ENCODE measurements at places on chromosomes 6 and 20.

- DNase-seq = no peak
These were observed 479.0 kb downstream of the PKHD1 start for GRCh38 chr6:51608383-51608782.

DNA sequence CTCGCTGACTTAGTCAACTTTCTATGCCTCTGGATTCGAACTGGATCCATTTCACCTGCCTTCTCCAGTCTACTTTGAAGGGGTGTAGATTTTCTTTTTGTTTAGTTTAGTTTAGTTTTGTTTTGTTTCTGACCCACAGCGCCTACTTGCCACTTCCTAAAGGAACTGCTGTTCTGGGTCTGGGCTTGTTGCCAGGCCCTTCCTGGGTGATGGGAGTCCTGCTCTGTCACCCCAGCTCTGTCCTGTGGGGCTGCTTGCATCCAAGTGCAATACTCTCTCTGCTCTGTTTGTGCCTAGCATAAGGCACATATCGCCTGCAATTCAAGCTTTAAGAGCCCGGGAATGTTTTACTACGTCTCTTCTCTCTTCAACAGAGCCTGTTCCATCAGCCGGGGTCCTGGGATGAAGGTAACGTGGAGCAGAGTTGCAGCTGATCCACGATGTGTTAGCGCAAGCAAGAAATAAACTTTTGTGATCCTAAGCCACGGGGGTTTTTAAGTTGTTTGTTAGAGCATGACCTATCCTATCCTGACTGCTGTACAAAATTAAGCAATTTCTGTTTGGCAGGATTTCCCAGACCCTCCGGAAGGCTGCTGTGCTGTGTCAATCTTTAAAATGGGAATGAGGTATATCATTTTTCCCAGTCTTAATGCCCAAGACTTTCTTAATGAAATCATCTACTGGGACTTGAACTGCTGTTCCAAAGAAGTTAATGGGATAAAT is 30.9 kb upstream of the TAGAP start:
- DNase-seq = no peak

GRCh38 chr20:46119547-46119946 is 1.4 kb downstream of the CD40 start:
- no peak for DNase-seq

- no peak for DNase-seq
These were observed 41.7 kb downstream of the LRRN4 start for GRCh38 chr20:6012179-6012578.

DNA sequence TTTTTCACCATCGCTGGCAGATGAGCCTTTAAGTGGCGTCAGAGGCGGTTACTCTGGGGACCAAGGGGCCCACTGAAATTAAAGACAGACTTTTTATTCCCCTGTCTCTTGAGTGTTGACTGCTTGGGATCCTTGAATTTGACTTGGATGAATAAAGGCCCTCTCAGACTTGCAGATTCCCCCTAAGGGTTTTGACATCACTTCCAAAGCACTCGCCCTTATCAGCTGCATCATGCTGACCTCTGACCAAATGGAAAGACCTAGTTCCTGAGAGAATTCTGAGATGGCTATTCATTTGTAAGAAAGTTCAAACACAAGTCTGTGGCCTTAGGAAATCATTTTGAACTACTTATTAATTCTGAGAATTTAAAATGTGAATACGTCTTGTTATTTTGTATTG is 13.5 kb upstream of the MOXD1 start:
- no peak for DNase-seq

DNA sequence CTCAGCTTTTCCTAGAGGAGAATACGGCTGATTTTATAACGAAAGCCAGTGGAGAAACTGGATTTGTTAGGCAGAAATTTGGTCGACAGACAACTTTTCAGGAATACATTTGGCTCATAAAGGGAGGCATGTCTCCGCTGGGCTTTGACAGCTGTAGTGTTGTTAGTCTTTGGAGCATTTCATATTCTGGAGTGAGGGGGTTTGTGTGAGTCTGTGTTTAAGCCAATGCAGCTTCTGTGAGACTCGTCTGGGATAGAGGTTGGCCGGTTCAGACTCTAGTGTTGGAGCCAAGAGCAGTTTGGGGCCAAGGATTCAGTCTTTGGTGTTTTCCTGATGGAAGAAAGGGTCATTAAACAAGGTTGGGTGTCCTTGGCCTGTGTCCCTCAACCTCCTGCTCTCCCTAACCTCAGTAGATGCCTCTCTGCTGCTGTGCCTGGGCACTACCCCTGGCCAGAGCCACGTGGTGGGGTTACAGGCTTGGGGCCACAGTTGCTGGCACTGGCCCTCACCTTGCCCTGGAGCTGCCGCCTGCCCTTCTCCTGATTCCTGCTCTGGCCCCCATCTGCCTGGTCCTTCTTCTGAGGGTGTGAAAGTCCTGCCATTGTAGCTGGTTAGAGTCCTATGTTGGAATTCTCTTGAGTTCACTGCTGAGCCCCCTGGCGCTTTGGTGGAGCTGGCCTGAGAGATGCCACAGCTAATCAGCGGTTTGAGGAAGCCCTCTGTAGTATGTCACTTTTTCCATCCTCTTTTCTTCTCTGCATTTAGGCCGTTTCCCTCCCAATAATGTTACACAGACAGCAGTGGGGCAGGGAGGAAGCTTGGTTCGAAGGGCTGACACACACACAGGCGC is 6.9 kb downstream of the PTK7 start:
- no peak for DNase-seq

DNA sequence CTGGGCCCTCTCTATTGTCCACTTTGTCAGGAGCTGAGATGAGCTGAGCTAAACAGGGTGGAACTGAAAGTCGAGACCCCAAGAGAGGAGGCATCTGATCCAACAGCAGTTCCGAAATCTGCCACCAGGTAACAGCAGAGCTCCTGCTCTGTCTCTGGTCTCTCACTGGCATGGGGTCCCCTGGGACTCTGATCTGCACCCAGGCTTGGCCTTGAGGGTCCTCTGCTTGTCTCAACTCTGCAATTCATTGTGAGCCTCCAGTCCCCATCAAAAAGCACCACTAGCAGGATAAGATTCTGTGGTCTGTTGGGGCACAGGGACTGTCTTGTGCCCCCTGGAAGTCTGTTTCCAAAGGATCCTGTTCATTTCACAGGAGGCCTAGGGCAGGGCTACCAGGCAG is 62.5 kb upstream of the TOP1 start:
- no peak for DNase-seq

- DNase-seq = peak; percentile 29
These were observed 65.8 kb downstream of the EPB41L2 start for GRCh38 chr6:130997061-130997753.

- DNase-seq = no peak
These were observed 19.6 kb downstream of the DYNLT1 start for GRCh38 chr6:158624684-158625682.

- no peak for DNase-seq
These were observed 55.6 kb downstream of the RRBP1 start for GRCh38 chr20:17626217-17627007.

GRCh38 chr6:13859871-13860555 is 45.7 kb upstream of the MCUR1 start:
- no peak for DNase-seq

GRCh38 chr20:38135651-38136420 is 29.2 kb downstream of the TGM2 start:
- no peak for DNase-seq

- no peak for DNase-seq
These were observed 21.1 kb downstream of the CHMP4B start for GRCh38 chr20:33832103-33832804.

DNA sequence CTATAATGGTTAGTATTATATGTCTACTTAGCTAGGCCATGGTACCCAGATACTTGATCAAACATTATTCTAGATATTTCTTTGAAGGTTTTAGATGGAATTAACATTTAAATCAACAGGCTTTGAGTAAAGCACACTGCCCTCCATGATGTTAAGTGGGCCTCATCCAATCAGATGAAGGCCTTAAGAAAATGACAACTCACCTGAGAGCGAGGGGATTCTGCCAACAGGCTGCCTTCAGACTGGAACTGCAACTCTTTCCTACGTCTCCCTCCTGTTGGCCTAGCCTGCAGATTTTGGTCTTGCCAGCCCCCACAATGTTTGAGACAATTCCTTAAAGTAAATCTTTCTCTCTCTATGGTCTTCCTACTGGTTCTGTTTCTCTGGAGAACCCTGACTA is 137.3 kb downstream of the AHI1 start:
- no peak for DNase-seq

DNA sequence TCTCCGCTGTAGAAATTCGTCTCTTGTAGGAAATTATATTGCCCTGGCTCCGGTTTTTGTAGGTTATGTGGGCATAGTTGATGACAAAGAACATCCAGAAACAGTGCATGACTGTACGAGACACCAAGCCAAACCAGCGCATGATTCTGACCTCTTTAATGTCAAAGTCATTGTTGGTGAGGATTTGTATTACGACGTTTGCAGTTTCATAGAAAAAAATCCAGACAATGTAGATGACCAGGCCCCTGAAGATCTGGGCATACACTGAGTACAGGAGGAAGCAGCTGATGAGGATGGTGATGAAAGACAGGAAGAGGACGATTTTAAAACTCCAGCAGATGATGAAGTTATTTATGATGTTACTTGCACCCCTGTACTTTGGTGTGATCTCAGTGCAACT is 39.1 kb upstream of the TBC1D22B start:
- DNase-seq = no peak

GRCh38 chr6:125679128-125679527 is 70.3 kb upstream of the HEY2 start:
- DNase-seq = no peak

DNA sequence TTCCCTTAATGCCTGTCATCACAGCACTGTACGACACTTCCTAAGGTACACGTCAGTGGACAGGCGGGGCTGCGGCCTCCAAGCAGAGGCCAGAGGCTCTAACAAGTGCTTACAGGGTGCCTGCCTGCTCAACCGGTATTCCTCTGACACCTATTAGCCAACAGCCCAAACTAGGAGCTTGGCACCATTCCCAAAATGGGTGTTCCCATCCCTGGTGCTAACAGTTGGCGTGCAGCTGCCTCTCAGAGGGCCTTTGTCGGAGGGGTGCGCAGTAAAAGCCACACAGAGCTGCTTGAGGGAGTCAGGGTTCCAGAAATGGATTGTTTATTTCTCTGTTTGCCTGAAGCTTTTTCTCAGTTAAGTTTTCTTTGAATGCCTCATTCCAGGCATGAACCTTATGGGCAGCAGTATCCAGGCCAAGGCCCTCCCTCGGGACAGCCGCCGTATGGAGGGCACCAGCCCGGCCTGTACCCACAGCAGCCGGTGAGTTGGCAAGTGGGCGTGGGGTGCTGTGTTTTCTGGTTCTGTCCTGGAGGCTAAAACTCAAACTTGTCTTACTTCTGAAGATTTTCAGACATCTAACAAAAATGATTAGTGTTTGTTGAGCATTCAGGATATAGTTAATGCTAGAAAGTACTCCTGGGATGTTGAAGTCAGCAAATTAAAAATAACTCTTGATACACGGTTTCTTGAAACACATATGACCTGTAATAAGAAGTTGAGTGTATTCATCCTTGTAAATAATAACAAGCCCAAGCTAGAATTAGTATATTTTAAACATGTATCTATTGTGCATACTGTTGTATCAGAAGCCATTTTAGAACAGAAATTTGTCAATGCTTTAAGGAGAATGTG is 124.7 kb downstream of the TMEM242 start:
- DNase-seq = peak; percentile 76

DNA sequence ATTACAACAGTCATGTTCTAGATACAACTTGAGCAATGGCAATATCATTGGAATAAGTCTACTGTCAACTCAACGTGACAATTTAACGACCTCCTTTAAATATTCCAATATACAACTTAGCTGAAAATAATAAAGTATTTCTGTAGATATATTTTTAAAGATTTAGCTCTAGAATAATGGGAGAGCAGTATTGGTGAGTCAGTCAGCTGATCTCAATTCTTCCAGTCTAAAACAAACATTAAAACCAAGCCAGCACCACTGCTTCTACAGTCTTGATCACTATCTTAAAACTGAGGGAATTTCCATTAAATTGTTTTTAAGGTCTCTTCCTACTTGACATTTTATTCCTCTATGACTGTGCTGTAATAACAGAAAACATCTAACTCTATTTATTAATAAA is 38.2 kb downstream of the NOL7 start:
- DNase-seq = no peak

GRCh38 chr6:3610206-3610605 is 141.3 kb downstream of the PXDC1 start:
- peak; percentile 25 for DNase-seq

DNA sequence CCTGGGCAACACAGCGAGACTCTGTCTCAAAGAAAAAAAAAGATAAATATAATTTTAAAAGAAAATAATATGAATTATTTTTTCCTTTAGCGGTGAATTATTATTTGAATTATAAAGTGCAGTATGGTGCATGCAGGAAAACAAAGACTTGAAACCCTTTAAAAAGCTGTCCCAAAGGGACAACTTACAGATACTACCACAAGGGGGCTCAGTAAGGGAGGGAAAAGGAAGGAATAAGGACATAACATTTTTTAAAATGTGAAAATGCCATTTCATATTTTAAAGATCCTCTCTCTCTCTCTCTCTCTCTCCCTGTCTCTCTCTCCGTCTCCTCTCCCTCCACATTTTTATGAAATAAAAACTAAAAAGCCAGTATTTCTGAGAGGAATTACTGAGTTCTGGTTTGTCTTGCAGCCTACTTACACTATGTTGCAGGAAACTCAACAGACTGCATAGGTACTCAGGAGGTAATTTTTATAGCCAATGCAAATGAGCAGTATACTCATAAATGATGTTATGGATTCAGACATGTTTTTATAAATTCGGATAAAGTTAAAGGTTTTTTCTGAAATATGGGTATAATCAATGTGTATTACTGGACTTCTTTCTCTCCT is 455.0 kb upstream of the GJE1 start:
- peak; percentile 17 for DNase-seq

GRCh38 chr6:144248003-144248402 is 37.1 kb upstream of the UTRN start:
- DNase-seq = no peak

DNA sequence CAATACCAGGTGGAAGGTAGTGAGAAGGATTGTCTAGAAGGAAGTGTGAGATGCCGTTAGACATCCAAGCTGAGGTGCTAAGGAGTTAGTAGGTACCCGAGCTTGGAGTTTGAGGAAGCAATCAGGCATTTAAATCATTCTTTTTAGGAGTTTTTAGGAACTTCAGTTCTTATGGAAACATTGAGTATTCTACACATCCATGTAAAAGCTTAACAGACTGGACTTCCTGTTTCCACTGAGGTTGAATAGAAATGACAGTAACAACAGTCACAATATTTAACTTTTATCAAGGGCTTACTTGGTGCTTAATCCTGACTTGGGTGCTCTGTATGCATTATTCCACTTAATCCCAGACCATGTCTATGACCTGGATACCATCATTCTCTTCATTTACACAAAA is 136.4 kb downstream of the UST start:
- no peak for DNase-seq

DNA sequence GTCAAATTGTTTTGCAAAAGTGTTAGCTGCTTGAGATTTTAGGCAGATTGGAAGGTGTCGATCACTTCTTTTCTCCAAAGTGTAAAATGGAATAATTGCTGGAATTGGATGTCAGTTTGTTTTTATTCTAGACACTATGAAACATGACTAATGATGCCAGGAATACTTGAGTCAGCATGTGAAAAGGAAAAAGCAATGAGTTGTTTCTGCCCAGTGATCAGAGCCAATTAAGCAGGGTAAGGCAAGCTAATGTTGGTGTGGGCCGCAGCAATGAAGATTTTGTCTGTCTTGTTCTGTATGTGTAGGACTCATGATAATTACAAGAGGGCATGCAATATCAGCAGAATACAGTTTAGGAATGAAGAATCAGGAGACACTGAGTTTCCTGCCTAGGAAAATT is 110.3 kb downstream of the CARMIL1 start:
- no peak for DNase-seq

GRCh38 chr20:53101992-53102760 is 130.0 kb downstream of the TSHZ2 start:
- DNase-seq = no peak

- no peak for DNase-seq
These were observed 129.0 kb downstream of the CEP57L1 start for GRCh38 chr6:109224107-109224875.

Data from D341Med (cell line).